Neural crest cell (in vitro differentiated cells): ENCODE measurements at places on chromosomes 6 and 20. TPM values are rescaled to one million over a fixed set of nuclear protein-coding genes. Genes with fewer than 3 reads are reported as not detected.

DNA sequence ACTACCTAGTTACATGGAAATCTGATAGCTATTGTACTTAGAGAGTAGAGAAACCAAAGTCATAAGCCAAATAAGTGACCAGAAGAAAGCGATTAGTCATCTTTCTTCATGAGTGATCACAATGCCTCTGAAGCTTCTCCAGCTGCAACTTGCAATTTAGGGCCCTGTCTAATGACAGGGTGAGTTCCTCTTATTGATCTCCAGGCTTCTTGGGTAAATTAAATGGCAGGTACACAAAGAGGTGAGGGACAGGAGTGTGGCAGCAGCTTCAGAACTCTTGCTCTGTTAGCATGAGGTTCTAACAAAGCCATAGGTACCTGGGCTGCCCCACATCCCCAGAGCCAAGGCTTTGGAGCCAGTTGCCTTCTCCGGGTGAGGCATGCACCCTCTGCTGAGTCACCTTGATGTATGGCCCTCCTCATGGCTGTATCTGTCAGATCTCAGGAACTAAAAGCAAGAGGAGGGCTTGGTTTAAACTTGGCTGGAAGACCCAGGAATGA is 60.8 kb downstream of the PRDM1 start:
- H3K36me3 ChIP-seq, result no peaks in the 10 kb centered on the region
- H3K4me3 ChIP-seq, result no peak overlapping the region

ENPP5 gene
- 0.36 and 0.68 TPM in 2 replicates for total RNA-seq

DNA sequence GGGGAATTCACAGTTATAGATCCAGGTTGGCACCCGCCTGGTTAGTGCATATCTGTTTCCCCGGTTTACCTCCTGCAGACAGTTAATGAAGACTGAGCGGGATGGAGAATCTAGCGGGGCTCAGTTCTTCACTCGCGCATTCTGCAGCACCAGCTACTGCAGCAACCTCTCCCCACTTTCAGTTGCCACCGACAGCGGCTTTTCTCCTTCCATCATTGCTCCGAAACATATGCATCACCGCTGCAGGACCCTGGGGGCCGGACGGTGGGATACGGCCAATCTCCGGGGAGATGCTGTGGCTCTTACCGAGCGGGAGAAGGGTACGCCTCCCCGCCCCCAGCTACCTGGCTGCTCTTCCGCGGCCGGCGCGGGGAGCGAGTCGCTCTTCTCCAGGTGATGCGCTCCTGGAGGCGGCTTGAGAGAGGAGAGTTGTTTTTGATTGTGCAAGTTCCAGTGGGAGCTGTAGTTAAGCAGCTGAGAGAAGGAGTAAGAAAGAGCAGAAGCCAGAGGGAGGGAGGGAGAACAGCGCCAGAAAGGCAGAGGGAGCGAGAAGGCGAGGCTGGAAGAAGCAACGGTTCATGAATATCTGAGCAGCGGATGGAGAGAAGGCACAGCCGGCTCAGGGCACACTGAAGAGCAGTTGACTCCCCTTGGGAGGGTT is at the start of gene SGK1:
Gene SGK1, minus strand, starts transcription at position 642 of the 661 bp plus-strand sequence. CDS start 652 bp downstream, outside the sequence.
- H3K36me3 ChIP-seq, result no peaks in the 10 kb centered on the region
- DNase-seq, result peak; percentile 8
- H3K27ac ChIP-seq, result no peak within 1 kb of the TSS
- peak within 1 kb of the TSS; percentile 89 for H3K4me3 ChIP-seq
- H3K27me3 ChIP-seq, result peaks cover 69% of the 10 kb centered on the region
- H3K4me1 ChIP-seq, result peaks cover 20% of the 10 kb centered on the region

ASXL1 gene
- 140 and 157 TPM in 2 replicates for total RNA-seq

- H3K36me3 ChIP-seq, result no peaks in the 10 kb centered on the region
- no peak for DNase-seq
- H3K27ac ChIP-seq, result no peak overlapping the region
- peaks cover 5% of the 10 kb centered on the region for H3K27me3 ChIP-seq
- no peak overlapping the region for H3K4me3 ChIP-seq
- H3K4me1 ChIP-seq, result no peaks in the 10 kb centered on the region
Measured at GRCh38 chr6:40930045-40930444, 109.0 kb downstream of the UNC5CL start.

GRCh38 chr20:21982559-21982958 is 277.1 kb downstream of the PAX1 start:
- H3K27ac ChIP-seq, result no peak overlapping the region
- peaks cover 5% of the 10 kb centered on the region for H3K27me3 ChIP-seq
- H3K4me3 ChIP-seq, result no peak overlapping the region
- DNase-seq, result no peak

GRCh38 chr6:113050010-113050858 is 703.1 kb downstream of the RFPL4B start:
- H3K4me3 ChIP-seq, result no peak overlapping the region
- H3K4me1 ChIP-seq, result peaks cover 44% of the 10 kb centered on the region
- H3K27me3 ChIP-seq, result no peaks in the 10 kb centered on the region
- H3K27ac ChIP-seq, result peak overlapping the region; percentile 63
- no peak for DNase-seq

GRCh38 chr6:44442236-44442635 is 54.7 kb downstream of the CDC5L start:
- peaks cover 53% of the 10 kb centered on the region for H3K36me3 ChIP-seq
- no peaks in the 10 kb centered on the region for H3K27me3 ChIP-seq
- no peak overlapping the region for H3K4me3 ChIP-seq
- H3K4me1 ChIP-seq, result no peaks in the 10 kb centered on the region
- no peak overlapping the region for H3K27ac ChIP-seq
